ENCODE measurements at places on chromosomes 2 and 18.

DNA sequence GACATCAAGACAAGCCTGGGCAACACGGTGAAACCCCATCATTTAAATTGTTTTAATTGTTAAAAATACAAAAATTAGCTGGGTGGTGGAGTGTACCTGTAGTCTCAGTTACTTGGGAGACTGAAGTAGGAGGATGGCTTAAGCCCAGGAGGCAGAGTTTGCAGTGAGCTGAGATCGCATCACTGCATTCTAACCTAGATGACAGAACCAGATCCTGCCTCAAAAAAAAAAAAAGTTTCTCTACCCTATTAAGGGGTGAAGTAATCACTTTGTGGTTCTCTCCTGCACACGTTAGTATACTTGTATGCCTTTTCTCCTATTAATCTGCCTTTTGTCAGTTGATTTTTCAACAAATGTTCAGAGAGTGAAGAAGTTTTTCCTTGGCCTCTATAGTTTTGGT is 18.1 kb upstream of the PUM2 start:
- no peak for DNase-seq

- DNase-seq: no peak
These were observed 190.4 kb downstream of the KIAA1328 start for GRCh38 chr18:37019157-37019827.

DNA sequence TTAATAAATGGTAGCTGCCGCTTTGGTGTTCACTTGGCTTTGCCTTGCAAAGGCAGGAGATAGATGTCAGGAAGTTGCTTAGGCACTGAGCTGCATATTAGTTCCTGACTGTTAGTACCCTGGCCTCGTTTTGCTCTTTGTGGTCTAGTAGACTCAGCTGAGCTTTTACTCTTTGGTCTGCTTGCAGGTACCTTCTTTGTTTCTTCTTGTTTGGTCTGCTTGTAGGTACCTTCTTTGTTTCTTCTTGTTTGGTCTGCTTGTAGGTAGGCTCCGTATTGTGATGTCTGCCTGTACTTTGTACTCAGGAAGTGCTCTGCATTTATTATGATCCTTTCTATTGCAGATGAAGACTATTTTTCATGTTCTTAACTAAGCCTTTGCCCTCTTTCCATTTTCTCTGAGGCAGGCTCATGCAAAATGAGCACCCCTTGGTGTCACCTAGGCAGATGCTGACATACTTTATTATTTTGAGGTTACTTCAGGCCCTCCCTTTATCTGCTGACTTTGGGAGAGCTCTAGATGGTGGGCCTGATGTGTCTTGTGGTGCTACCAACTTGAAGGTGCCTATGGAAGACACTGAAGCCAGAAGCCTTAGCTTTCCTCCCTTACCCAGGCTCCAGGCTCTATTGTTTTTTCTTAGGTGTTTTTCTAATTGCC is 6.0 kb downstream of the RPIA start:
- no peak for DNase-seq

GRCh38 chr2:9212010-9212635 is 5.5 kb downstream of the ASAP2 start:
- DNase-seq: no peak

DNA sequence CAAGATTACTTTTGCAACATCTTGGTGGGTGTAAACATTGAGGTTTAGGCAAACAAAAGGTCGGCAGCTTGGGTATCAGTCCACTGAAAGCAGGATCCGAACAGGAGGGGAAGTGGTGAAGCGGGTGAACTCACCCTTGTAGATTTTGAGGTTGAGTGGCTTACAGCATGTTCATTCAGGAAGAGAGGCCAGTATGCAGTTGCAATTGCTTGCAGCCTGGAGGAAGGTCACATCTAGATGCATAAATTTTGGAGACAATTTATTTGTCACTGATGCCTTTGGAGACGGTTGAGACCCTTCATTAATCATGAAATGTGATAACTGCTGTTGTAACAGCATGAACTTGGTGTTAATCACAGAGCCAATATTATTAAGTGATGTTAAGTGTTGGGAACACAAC is 131.1 kb downstream of the LTBP1 start:
- DNase-seq: no peak

GRCh38 chr2:218569038-218569431 is 396 bp downstream of the CNOT9 start:
- DNase-seq: peak; percentile 54
